ENCODE measurements at places on chromosomes 5 and 9. TPM values are rescaled to one million over a fixed set of nuclear protein-coding genes. Genes with fewer than 3 reads are reported as not detected.

- no peaks in the 10 kb centered on the region for H3K36me3 ChIP-seq
- no peak overlapping the region for H3K4me3 ChIP-seq
- H3K4me1 ChIP-seq, result no peaks in the 10 kb centered on the region
- DNase-seq, result no peak
Measured at GRCh38 chr9:111149018-111149759, 110.9 kb upstream of the LPAR1 start.

DNA sequence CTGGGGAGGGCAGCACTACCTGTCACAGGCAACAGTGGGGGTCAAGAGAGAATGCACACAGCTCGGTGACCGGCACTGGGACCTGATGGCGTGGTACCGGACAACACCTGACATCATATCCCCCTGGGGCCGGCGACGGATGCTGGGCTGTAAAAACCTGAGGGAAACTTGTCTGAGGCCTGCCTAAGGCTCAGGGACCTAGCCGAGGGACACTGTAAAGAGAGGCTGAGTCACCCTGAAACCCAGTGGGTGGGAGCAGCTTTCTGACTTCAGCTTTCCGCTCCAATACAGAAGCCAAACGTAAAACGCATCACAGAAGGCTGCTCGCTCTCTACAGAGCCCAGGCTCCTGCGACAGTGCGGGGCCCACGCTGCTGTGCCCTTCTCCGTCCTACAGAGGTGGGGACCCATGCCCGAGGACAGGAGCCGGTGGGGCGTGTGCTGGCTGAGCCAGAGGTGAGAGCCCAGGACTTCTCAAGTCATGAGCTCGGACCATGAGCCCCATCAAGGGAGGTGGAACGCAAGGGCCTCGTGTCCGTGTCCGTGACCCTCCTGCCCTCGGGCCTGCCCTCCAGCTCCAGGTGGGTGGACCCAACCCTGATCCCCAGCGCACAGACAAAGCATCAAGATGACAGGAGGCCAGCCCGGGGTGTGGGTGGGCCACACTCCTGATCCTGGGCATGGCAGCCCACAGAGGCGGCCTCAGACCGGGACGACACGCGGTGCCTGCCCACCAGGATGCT lies 5.3 kb downstream of the RALGDS start:
- peaks cover 60% of the 10 kb centered on the region for H3K4me1 ChIP-seq
- no peak overlapping the region for H3K27ac ChIP-seq
- no peaks in the 10 kb centered on the region for H3K36me3 ChIP-seq
- H3K4me3 ChIP-seq, result no peak overlapping the region
- DNase-seq, result no peak
- no peaks in the 10 kb centered on the region for H3K27me3 ChIP-seq

DNA sequence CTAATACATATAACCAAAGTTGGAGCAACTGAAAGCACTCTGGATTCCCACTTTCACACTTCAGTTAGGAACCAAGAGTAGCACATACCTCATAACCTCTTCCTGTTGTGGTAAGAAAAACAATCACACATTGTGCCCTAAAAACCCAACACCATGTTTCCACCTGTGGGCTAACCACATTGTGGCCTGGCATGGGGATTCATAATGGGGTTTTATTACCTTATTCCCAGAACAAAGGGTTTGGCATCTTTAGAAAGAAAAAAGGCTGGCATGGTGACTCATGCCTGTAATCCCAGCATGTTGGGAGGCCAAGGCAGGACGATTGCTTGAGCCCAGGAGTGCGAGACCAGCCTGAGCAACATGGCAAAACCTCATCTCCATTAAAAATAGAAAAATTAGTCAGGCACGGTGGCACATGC lies 60.6 kb downstream of the HSD17B3 start:
- no peak overlapping the region for H3K4me3 ChIP-seq
- DNase-seq, result no peak
- no peaks in the 10 kb centered on the region for H3K4me1 ChIP-seq
- H3K27ac ChIP-seq, result no peak overlapping the region
- H3K36me3 ChIP-seq, result no peaks in the 10 kb centered on the region

- no peaks in the 10 kb centered on the region for H3K27me3 ChIP-seq
- H3K4me3 ChIP-seq, result no peak overlapping the region
- no peak for DNase-seq
- no peaks in the 10 kb centered on the region for H3K36me3 ChIP-seq
Measured at GRCh38 chr5:57719216-57719615, 236.6 kb upstream of the ACTBL2 start.

- no peaks in the 10 kb centered on the region for H3K4me1 ChIP-seq
- H3K36me3 ChIP-seq, result no peaks in the 10 kb centered on the region
- no peak overlapping the region for H3K27ac ChIP-seq
- no peaks in the 10 kb centered on the region for H3K27me3 ChIP-seq
- H3K4me3 ChIP-seq, result no peak overlapping the region
- DNase-seq, result no peak
Measured at GRCh38 chr5:9547122-9547947, 1.5 kb upstream of the SEMA5A start.

DNA sequence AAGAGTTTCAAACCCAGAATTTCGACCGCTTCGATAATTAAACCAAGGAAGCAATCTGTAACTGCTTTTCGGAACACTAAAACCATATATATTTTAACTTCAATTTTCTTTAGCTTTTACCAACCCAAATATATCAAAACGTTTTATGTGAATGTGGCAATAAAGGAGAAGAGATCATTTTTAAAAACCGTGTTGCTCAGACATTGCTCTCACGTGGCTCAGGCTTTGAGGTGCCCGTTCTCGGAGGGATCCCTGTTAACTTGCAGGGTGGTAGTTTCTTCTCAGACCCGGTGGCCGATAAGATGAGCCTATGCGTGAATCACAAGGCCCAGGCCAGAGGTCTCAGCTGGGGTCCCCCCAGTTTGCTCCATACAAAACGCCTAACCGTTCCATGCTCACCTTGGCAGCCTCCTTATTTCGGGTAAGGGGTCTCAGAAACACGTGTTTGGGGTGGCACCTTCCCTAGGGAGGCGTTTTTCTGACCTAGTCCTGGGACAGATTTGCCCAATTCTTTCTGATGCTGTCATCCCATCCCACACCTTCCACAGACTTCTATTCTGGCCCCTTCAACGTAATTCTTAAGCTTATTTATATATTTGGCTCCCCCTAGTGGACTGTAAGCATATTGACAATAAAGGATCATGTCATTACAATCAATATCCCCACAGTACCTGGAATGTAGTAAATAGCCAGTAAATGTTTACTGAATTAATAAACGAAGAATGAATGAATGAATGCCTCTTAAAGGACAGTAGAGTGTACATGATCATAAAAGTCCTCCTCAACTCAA lies 48.1 kb downstream of the THBS4 start:
- no peaks in the 10 kb centered on the region for H3K4me1 ChIP-seq
- DNase-seq, result peak; percentile 50
- no peaks in the 10 kb centered on the region for H3K27me3 ChIP-seq
- peak overlapping the region; percentile 6 for H3K4me3 ChIP-seq
- H3K36me3 ChIP-seq, result no peaks in the 10 kb centered on the region

The RABGAP1 gene
- total RNA-seq, result 33.8 TPM

The EIF4E1B gene
- not detected for total RNA-seq
